Endothelial cell of umbilical vein (primary cell): ENCODE measurements at places on chromosomes 2 and 18.

GRCh38 chr18:49055754-49056172, 105.0 kb upstream of the SMAD7 start:
- peak; percentile 36 for DNase-seq
- H3K4me3 ChIP-seq = no peak overlapping the region

GRCh38 chr2:10022966-10023662, 20.2 kb upstream of the KLF11 start:
- H3K27me3 ChIP-seq = no peaks in the 10 kb centered on the region
- H3K36me3 ChIP-seq = no peaks in the 10 kb centered on the region
- DNase-seq = no peak
- H3K4me3 ChIP-seq = no peak overlapping the region

DNA sequence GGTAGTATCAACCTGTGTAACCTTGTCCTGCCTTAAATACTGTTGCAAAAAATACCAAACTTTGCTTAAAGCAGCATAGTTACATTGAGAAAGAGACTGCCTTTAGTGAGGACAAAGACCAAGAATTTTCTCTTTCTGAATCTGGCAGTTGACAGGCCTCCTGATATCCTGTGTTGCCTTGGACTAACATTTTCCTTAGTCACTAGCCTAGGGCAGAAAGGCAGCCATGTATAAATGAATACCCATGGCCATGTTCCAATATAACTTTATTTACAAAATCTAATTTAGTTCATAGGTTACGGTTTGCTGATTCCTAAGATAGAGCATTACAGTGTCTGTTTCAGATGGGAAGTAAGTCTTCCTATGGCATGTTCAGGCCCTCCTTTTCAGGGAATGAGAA, 895.4 kb downstream of the CNTNAP5 start:
- no peaks in the 10 kb centered on the region for H3K36me3 ChIP-seq
- no peaks in the 10 kb centered on the region for H3K27me3 ChIP-seq
- no peak for DNase-seq
- H3K4me3 ChIP-seq = no peak overlapping the region
- no peaks in the 10 kb centered on the region for H3K4me1 ChIP-seq

DNA sequence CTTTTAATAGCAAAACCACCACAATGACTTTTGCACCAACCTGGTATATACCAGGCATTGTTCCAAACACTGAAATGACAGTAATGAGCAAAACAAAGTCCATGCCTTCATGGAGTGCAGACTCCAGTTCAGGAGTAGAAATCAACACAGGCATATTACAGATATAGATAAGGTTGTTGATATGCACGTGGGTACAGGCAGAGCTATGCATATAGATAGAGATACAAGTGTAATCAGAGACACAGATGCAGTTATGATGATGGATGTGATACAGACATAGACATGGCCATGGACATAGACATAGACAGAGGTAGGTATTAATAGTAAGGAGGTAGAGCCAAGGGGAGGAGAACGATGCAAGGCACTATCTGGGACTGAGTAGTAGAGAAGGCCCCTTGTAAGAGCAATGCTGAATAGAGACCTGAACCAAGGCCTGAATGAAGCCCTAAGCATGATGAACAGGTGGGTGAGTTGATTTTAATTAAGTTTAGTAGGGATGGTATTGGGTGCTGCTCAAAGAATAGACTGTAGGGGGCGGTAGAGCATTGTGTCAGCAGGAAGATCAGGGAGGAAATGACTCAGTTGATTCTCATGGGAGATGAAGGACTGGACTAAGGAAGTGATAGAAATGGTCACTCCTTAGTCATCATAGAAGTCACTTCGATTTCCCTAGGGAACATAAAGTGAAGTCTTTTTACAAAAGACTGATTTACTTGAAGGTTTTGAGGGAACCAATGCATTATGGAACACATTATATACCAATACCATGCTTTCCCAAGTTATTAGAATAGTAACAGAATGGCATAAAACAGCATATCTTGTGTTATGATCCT, 39.4 kb downstream of the CMPK2 start:
- peaks cover 12% of the 10 kb centered on the region for H3K4me1 ChIP-seq
- peak; percentile 60 for DNase-seq
- H3K36me3 ChIP-seq = no peaks in the 10 kb centered on the region
- H3K27ac ChIP-seq = peak overlapping the region; percentile 52
- H3K27me3 ChIP-seq = peaks cover 2% of the 10 kb centered on the region

GRCh38 chr2:127986548-127987079, 41.2 kb downstream of the SAP130 start:
- no peak for DNase-seq
- peaks cover 23% of the 10 kb centered on the region for H3K36me3 ChIP-seq
- H3K27me3 ChIP-seq = no peaks in the 10 kb centered on the region

DNA sequence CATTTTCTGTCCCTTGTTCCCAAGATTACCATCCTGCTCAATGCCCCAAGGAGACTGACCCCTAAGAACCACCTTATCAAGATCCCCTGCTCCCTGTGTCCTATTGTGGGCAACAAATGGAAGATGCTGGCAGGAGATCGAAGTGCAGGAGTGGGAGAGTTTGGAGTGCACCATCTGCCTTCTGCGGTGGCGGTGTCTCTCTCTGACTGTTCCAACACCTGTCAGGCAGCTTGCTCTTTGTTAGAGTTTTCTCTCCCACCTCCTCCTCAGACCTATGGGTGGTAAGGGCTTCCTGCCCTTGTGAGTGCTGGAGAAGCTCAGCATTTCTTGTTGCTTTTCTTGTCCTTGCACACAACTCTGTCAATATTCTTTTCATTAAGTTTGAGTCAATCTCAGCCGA, 64.1 kb upstream of the SPHKAP start:
- DNase-seq = no peak
- no peaks in the 10 kb centered on the region for H3K4me1 ChIP-seq
- H3K36me3 ChIP-seq = no peaks in the 10 kb centered on the region
- H3K27ac ChIP-seq = no peak overlapping the region
- no peaks in the 10 kb centered on the region for H3K27me3 ChIP-seq

DNA sequence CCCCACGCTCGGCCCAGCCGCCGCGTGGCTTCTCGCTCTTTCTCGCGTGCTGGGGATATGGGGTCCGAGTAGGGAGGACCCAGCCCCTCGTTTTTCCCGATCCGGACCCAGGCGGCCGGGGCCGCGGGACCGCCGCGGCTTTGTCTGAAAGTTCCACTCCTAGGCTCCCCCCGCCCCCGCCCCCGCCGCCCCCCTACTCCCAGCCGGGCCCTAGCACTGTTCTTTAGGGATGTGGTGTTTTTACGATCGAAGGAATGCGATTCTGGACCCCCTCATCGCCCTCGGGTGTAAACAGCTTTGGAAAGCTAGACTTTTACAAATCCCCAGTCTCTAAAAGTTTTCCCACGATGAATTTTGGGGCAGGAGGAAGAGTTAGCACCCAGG, 819 bp downstream of the TGIF1 start:
- H3K4me3 ChIP-seq = peak overlapping the region; percentile 92
- no peaks in the 10 kb centered on the region for H3K36me3 ChIP-seq
- peaks cover 38% of the 10 kb centered on the region for H3K4me1 ChIP-seq
- no peaks in the 10 kb centered on the region for H3K27me3 ChIP-seq
- H3K27ac ChIP-seq = peak overlapping the region; percentile 98

GRCh38 chr2:242020196-242021004, 150.9 kb downstream of the RTP5 start:
- no peak overlapping the region for H3K27ac ChIP-seq
- H3K4me3 ChIP-seq = no peak overlapping the region
- no peaks in the 10 kb centered on the region for H3K4me1 ChIP-seq
- H3K36me3 ChIP-seq = no peaks in the 10 kb centered on the region
- DNase-seq = no peak

DNA sequence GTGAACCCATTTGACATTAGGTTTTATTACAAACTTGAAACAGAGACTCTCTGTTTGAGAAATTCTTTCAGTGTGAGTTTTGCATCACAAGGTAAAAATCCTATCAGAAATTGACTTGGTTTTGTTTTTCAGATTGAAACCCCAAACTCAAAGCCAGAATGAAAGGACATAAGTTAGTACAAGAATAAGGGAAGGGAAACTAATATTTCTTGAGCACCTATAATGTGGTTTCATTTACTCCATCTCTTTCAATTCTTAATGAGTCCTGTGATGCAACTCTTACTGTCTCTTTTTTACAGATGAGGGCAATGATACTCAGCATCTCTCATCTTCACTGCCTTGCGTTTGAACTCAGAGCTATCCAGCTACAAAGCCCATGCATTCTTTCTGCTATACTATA, 210.0 kb upstream of the SIX3 start:
- DNase-seq = no peak
- H3K4me1 ChIP-seq = no peaks in the 10 kb centered on the region
- H3K36me3 ChIP-seq = no peaks in the 10 kb centered on the region
- peaks cover 2% of the 10 kb centered on the region for H3K27me3 ChIP-seq

- H3K36me3 ChIP-seq = no peaks in the 10 kb centered on the region
- no peak overlapping the region for H3K27ac ChIP-seq
- no peak for DNase-seq
These were observed 19.9 kb upstream of the SCN7A start for GRCh38 chr2:166513952-166514351.
